Muscle of back (tissue), 13 donors: ENCODE measurements at places on chromosomes 6 and 20. TPM values are rescaled to one million over a fixed set of nuclear protein-coding genes. Genes with fewer than 3 reads are reported as not detected.

DNA sequence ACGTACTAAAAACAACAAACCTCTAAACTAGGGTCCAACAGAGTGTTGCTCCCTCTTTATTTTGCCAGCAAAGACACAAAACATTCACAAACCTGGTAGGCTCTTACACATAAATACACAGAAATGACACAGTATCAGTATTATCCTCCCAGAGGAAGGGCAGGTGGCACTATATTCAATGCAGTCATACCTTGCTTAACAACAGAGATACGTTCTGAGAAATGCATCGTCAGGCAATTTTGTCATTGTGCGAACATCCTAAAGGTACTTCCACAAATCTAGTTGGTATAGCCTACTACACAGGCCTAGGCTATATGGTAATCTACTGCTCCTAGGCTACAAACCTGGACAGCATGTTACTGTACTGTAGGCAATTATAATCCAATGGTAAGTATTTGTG, 9.6 kb downstream of the ZBTB2 start:
- DNase-seq = no peak

DNA sequence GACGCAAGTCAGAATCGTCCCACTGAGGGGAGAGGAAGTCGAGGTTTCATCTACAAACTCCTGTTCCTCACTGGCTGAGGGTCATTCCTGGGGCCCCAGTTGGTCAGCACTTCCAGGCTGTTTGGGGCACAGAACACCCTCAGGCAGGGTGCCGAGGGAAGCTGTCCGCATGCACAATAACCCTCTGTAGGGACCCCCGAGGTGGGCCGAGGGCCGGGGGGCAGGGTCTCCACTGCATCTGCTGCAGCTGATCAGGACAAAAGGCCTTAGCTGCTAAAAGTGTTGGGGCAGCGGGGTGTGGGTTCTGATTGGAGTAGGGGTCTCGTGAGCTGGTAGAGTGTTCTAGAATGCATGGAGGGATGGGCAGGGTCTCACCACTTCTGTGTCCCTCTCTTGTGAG, 125.1 kb downstream of the TOX2 start:
- DNase-seq = no peak

- no peak for DNase-seq
These were observed 5.2 kb upstream of the LRP11 start for GRCh38 chr6:149869275-149869892.

GRCh38 chr6:8481727-8482126, 46.4 kb upstream of the SLC35B3 start:
- no peak for DNase-seq

DNA sequence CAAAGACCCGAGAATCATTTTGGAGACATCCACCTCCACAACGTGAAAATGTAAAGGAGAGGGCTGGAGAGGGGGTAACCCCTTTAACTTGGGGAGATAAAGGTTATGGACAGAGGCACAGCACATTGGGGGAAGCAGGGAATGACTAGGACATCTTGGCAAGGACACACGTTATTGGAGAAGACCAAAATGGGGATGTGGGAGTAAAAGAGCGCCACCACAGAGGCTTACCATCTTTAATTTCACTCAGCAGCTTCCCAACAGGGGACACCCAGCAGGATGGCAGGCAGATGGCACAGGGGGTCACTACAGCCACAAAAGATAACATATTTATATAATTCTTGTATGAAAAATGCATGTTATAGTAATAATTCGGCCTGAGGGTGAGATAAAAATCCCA, 9.8 kb downstream of the C6orf52 start:
- DNase-seq = no peak

DNA sequence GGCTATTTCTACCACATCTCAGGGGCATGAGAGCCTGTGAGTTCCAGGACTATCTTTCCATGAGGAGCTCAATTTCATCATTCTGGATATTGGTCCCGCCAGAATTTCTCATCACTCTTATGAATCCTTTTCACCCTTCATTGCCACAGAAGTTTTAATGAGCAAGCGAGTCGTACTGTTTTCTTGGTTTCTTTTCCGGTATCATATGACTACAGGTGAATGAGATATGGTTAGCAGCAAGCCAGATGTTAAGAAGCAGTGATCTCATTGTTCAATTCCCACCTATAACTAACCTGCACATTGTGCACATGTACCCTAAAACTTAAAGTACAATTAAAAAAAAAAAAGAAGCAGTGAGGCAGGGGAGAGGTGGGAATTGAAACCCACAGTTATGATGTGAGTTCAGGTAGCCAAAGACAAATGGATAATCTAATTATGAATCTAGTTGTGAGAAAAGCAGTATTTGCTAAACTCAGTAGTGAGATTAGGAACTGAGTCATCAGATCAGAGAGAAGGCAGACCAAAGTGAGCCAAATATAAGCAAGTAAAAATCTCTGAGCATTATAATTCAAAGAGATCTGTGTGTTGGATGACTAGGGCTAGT, 78.0 kb upstream of the ELOVL5 start:
- no peak for DNase-seq

GRCh38 chr6:6366803-6367202, 46.3 kb upstream of the F13A1 start:
- no peak for DNase-seq

DNA sequence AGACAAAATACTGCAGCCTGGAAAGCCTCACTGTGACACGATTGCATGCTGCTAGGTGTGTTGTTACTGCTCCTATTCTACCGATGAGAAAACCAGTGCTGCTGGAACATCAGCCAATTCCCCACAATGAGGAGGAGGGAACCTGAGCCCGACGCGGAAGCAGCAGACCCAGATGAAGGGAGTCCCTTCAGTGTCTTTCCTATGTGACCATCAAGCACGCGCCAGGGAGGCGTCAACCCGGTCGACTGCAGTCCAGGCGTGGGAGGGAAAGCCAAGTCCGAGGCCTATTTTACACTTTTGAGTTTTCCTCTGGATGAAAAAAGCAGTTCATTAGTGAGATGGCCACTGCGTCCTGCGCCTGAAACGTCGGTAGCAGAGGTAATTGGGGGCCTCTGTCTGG, 63.3 kb downstream of the STK35 start:
- no peak for DNase-seq

DNA sequence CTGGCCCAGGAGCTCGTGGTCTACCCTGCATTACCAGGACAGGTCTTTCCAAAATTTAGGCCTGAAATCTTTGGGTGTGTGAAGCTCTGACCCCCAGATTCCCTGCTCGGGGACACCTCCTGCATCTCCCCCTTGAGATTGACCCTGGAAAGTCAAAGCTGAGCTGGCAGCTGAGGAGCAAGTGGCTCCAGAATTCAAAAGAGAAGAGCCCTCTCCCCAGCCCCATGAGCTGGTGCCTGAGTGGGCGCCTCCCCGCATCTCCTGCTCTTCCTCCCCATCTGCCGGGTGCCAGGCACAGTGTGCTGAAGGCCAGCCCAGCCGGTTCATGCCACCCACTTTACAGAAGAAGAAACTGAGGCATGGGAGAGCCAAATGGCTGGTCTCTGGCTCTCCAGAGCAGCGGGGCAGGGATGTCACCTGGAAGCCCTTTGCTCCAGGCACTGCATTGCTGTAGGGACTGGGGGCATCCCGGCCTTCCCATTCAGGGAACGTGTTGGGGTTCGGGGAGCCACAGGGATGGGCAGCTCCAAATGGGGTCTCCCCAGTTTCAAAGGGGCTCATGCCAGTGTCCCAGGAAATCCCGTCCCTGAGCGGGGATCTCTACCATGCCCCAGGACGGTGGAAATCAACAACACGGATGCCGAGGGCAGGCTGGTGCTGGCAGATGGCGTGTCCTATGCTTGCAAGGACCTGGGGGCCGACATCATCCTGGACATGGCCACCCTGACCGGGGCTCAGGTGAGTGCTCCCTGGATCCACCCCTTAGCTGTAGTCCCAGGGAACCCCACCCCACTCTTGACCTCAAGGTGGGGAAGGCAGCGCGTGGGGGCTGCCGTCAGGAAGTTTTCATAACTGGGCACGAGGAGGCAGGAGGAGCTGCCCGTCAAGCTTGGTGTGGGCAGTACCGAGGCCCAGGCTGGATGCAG, 20.5 kb downstream of the NPEPL1 start:
- no peak for DNase-seq

DNA sequence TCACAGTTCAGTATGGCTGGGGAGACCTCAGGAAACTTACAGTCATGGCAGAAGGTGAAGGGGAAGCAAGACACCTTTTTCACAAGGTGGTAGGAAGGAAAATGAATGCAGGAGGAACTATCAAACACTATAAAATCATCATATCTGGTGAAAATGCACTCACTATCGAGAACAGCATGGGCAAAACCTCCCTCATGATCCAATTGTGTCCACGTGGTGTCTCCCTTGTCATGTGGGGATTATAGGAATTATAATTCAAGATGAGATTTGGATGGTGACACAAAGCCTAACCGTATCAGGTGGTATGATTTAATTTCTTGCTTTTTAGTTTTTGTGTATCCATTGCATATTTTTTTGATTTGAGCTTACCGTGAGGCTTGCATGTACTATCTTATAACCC, 133.2 kb upstream of the SYNCRIP start:
- DNase-seq = no peak

DNA sequence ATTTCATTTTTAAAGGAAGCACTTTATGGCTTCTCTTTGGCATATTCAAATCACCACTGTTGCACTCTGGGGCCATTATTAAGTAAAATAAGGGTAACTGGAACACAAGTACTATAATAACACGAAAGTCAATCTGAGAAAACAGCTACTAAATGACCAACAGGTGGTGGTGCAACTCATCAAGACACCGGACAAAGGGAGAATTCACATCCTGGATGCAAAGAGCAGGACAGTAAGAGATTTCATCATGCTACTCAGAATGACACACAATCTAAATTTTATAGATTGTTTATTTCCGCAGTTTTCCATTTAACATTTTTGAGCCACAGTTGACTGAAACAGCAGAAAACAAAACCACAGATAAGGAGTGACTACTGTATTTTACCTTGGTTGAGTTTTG, 27.6 kb upstream of the LY86 start:
- DNase-seq = no peak

- DNase-seq = no peak
These were observed 86.8 kb downstream of the PLG start for GRCh38 chr6:160788806-160789205.

- no peak for DNase-seq
These were observed 619.0 kb downstream of the FRK start for GRCh38 chr6:115441651-115442050.

- no peak for DNase-seq
These were observed 669.2 kb downstream of the PRKN start for GRCh38 chr6:162058281-162058875.

DNA sequence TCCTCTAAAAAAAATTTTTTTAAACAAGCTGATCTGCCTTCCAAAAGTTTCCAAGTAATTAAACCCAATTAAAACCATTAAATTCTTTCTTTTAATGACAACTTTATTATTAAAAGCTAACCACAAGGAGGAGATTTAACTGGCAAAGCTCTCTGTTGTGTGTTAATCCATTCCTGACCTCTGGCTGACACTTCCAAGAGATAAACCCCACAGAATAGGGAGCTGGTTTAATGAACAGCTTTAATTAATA, 230.8 kb downstream of the EYA2 start:
- no peak for DNase-seq

DNA sequence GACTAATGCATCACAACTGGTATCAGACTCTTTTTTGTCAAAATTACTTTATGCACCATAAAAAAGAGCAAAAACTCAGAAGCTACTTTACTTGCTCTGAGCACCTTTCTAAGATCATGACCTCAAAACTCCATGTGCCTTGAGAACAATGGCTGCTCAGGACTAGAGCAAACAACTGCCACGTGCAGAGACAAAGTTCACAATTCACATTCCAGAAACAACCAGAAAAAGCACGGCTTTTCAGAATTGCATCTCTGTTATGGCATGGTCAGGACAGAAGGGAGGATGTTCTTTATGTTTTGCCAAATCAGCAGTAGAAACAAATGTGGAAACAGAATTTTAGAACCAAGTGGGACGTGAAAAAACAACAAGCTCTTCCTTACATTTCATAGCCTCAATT, 70.5 kb downstream of the CNKSR3 start:
- no peak for DNase-seq

DNA sequence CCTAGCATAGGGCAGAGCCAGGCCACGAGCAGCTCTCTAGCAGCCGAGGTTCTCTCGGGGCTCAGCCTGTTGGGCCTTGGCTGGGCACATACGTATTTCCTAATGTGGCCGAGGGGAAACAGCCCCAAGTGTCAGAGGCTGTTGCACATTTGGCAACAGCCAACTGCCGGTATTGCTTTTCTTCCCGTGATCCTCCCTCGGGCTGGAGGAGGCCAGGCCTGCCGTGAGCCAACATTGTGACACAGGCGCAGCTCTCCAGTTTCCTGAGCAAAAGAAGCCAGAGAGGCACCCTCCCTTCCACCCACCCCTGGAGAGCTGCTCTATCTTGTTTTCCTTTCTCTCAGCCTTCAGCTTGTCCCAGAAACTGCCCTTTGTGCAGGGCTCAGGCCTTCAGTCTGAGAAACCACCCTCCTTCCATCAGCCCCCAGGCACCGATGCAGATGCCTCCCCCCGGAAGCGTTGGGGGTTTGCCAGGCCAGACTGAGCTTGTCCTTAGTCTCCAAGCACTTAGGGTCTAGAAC, 5.1 kb upstream of the BPI start:
- DNase-seq = peak; percentile 68

DNA sequence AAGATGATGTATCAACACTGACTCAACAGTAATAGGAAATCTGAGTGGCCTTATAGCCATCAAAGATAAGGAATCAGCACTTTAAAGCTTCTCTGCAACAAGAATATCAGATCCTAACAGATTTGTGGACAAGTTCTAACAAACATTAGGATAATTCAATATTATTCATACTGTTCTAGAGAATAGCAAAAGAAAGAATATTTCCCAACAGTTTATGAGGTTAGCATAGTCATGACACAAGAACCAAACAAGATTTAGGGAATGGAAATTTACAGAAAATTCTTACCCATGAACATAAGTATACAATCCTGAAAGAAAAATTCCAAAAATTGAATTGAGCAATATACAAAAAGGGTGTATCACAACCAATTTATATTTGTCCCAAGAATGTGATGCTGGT, 64.3 kb upstream of the BTBD3 start:
- DNase-seq = no peak

DNA sequence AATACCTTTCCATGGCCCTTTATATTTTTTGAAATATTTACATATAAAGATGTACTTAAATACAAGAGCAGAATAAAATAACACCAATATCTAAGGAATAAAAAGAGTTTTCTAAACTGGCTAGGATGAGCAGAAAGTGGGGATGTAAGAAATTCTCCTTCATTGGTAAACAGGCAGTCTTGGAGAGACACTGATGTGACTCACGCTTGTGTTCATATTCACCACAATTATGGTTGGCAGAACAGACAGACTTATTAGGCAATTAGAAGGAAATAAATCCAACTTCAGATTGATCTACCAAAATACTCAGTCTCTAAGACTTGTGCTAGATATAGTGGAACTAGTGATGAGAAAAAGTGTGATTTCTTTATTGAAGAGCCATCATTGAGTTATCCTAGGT, 463.7 kb downstream of the CDC5L start:
- no peak for DNase-seq

CYP21A2 gene
- polyA plus RNA-seq = 1.0 TPM

LIME1 gene
- 1.9 TPM for polyA plus RNA-seq

ULBP2 gene
- polyA plus RNA-seq = 0.64 TPM

PPP1R14C gene
- 37.0 TPM for polyA plus RNA-seq

CDKN1A gene
- 180 TPM for polyA plus RNA-seq

SDCBP2 gene
- 1.8 TPM for polyA plus RNA-seq

ANKRD6 gene
- polyA plus RNA-seq = 8.6 TPM

CLDN20 gene
- 1.4 TPM for polyA plus RNA-seq
